Suprapubic skin (tissue), 4 donors: ENCODE measurements at places on chromosomes 13 and 19.
A peak's percentile ranks its signal among the peaks of the same experiment; 100 is the strongest.

DNA sequence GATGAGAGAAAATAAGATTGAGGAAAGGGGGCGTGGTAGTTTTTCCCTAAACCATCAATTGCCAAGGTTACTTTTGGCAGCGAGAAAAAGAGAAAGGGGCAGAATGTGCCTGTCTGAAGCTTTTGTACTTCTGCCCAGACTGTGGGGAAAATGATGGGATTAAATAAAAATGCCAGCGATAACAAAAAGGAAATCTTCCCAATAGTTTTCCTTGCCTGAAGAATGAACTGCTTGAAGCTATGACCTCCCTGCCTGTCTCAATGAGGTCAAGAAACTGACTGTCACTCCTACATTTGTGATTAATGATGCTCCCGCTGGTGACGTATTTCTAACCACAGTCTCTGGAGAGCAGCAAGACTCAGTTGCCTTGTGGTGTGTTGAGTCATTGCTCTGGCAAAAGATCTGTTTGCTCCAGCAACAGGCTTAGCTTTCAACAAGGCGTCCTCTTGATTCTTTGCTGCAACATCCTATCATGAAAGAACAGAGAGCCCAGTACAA is 1051.5 kb downstream of the DIAPH3 start:
- DNase-seq = peak; percentile 60

DNA sequence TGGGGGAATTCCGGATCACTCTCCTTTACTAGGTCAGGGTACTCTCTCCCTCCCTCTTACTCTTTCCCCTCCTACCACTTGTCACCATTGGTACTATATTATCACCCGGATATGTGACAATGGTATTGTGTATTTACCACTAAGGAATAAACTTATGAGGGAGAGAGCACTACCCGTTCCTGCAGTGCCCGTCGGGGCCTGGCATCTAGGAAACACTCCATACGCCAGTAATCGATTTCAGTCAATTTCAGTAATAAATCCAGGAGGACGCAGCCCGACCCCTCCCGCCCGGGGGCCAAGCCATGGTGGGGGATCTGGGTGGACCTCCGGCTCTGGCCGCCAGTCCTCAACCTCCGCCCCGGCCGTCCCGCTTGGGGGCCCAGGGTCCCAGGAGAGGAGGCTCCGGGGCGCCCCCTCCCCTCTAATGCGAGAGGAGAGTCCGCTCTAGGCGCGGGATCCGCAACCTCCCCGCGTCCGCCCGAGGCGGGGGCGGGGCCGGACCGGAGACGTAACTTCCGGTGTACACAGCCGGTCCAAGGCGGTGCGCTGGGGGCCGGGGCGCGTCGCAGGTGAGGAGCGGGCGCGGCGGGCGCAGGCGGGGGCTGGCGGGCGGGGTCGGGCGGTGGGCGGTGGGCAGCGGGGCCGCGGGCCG is at the start of gene GARRE1:
Gene GARRE1, plus strand, starts transcription at position 509 of the 652 bp plus-strand sequence. CDS start 45,920 bp downstream, outside the sequence.
- peak; percentile 91 for DNase-seq

GRCh38 chr19:1531587-1531986 is 7.7 kb downstream of the PLK5 start:
- DNase-seq = no peak

GRCh38 chr19:46386151-46386550 is 27.2 kb downstream of the CCDC8 start:
- DNase-seq = peak; percentile 26

DNA sequence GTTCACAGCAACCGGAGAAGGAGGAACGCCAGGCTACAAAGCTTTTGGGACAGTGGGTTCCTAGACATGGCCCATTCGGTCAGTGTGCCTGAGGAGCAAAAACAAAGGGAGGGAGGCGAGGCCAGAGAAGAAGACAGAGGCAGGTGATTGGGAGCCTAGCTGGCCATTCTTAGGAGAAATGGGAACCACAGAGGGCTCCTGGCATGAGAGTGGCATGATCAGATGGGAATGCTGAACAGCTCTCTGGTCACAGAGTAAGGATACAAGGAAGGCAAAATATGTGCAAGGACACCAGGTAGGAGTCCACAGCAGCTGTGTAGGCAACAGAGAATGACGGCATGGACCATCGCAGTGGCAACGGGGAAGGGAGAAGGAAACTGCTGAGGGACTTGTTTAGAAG is 82.4 kb downstream of the EFNB2 start:
- no peak for DNase-seq

GRCh38 chr19:43765109-43765876 is 10.5 kb upstream of the SMG9 start:
- DNase-seq = no peak

DNA sequence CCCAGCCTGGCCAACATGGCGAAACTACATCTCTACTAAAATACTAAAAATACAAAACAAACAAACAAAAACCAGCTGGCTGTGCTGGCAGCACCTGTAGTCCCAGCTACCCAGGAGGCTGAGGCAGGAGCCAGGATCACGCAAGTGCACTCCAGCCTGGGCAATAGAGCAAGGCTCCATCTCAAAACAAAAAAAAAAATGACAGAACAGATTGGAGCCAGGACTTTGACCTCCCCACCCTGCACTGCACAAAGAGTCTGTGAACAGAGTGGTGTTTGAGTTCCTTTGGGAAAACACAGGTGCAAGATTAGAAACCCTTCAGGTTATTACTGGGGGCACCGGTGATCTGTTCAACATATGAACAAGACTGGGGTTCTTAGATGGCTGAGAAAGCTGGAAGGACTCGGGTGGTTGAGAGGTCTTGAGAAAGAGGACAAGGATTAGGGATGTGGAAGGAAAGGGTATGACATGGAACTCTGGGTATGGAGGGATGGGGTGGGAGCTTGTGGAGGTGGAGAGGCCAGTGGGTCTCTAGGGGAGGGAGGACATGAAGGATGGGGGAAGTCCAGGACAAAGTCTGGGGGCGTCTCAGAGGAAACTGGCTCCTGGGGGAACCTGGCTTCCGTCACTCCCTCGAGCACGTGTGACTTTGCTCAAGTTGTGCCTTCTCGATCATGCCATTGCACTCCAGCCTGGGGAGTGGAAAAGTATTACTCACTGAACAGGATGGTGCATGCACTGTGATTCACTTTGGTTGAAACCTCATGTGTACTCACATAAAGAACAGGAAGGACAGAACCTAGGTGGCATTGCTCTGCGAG is 25.9 kb downstream of the RCN3 start:
- DNase-seq = no peak

DNA sequence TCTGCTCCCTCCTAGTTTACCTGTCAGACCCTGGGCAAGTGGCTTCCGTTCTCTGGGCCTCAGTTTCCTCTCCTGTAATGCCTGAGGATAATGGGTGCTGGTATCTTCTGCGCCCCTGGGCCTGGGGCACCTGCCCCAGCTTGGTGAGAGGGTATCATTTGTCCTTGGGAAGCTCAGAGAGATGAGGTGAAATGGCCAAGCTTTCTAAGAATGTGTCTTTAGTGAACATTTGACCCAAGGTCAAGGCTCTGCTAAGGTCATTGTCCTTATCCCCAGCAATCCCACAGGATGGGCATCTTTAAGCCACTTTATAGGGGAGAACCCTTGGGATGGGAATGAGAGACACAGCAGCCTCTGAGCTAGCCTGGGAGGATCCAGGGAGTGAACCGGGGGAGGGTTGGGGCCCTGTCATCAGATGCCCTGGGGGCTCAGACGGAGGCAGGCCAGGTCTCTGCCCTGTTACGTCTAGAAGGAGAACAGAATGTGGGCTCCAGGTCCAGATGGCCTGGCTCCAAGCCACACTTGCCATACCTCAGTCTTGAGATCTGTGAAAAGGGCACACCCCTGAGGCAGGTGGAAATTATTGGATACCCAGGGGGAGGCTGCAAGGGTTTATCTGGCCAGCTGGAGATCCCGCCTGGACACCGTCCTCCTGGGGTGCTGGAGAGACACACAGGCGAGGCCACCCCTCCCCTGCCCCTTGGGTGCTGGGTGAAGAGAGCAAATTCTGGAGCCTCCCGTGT is 1.1 kb upstream of the NFIC start:
- DNase-seq = no peak

DNA sequence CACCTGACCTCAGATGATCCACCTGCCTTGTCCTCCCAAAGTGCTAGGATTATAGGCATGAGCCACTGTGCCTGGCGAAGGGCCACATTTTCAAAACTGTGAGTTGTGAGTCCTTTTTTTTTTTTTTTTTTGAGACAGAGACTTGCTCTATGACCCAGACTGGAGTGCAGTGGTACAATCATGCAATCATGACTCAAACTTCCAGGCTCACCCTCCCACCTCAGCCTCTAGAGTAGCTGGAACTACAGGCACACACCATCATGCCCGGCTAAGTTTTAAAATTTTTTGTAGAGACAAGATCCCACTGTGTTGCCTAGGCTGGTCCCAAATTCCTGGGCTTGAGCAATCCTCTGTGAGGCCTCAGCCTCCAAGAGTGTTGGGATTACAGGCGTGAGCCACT is 3.8 kb upstream of the MYPOP start:
- DNase-seq = no peak

GRCh38 chr13:109226631-109227030 is 559.8 kb downstream of the IRS2 start:
- no peak for DNase-seq

- DNase-seq = no peak
These were observed 9.9 kb downstream of the FXYD5 start for GRCh38 chr19:35164418-35164817.

GRCh38 chr13:27263438-27263837 is 7.2 kb upstream of the RASL11A start:
- DNase-seq = no peak

DNA sequence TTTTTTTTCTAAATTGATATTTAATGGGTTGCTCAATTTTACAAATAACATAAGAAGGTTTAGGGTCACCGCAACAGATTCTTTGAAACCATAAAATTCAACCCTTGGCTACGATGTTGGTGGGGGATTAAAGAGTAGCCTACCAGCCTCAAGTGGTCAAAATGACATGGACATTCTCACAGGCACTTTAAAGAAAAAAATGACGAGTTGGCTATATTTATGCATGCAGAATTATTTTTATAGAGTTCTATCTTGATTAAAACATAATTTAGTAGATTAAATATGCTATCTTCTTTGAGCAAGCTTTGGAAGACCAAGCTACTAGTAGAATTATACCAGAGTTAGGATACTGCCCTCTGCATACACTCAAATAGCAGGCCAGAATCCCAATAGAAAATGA is 293.0 kb downstream of the DCT start:
- DNase-seq = no peak

DNA sequence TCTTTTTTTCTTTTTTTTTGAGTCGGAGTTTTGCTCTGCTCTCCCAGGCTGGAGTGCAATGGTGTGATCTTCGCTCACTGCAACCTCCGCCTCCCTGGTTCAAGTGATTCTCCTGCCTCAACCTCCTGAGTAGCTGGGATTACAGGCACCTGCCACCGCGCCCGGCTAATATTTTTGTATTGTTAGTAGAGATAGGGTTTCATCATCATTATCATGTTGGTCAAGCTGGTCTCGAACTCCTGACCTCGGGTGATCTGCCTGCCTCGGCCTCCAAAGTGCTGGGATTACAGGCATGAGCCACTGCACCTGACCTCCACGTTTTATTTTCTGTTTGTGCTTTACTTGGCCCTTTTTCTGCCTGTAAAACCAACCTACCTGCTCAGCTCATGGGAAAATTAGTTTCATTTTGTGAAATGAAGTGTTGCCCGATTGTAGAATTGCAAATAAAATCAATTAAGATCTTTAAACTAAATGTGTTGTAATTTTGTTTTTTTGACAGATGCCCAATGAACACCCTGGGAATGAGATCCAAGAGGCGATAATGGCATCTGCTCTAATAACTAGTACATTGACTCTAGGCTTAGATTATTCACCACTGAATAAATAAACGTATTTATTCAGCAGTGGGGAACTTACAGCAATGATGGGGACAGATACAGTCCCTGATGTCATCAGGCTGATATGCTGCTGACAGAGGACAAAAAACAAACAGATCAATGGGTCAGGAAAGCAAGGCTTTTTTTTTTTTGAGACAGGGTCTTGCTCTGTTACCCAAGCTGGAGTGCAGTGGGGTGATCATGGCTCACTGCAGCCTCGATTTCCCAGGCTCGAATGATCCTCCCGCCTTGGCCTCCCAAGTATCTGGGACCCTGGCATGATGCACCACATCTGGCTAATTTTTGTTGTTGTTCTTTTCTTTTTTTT is 2.2 kb upstream of the RAB11B start:
- DNase-seq = no peak

- no peak for DNase-seq
These were observed 3.3 kb downstream of the ALOX5AP start for GRCh38 chr13:30738526-30739236.

DNA sequence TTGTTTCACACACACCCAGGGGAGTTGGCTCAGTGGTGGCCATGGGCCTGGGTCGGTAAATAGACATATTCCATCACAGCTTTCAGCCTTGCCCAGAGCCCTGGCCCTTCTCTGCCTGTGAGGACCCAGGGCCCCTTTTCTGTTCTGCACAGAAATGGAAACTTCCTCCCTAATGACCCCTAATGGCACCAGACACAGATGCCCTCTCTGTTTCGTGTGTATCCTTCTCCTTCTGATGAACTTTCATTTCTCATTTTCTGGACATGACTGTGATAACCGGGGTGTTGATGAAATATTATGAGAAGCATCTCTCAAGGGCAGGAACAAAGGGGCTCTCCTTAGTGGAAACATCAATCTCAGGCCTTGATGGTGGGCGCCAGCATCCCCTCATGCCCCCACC is 12.8 kb downstream of the LILRA1 start:
- DNase-seq = no peak

GRCh38 chr19:11208561-11209471 is 11.5 kb upstream of the KANK2 start:
- no peak for DNase-seq

- no peak for DNase-seq
These were observed 283.3 kb downstream of the FOXO1 start for GRCh38 chr13:40383132-40383531.

DNA sequence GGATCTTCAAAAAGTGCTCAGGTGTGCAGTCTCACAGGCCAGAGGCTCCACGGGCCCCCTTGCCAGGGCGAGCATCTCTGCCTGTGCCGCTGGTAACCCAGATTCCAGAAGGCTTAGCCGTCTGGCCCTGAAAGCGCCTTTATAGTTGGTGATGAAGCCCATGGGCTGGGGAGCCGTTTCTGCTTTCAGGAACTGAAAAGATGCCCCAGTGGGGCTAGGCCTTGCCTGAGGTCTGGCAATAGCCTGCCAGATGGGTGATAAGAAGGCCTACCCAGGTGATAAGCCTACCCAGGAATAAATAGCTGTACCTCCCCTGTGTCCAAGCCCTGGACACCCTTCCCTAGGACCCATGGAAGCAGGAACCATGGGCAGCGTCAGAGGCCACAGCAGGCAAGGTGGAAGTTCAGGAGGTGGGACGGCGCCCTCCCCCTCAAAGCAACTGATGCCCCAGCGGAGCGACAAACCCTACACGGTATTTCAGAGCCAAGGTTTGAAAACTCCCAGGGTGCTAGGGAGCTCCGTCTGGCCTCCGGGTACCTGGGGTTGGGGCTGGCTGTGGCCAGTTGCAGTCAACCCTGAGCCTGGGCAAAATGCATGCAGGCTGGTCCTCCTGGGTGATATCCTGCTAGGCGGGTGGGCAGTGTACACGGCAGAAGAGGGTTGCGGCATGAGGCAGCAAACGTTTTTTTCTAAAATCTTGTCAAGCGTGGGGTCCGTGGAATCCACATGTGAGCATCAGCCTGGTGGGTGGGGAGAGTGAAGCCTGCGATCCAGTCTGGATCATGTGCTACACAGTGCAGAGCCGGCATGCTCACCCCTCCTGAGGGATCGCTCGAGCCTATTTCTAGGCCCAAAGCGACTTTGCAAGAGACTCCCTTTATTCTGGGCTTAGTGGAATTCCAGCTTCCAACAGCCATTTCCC is 45.3 kb downstream of the ACTN4 start:
- no peak for DNase-seq
